Activated CD8-positive, alpha-beta T cell treated with anti-CD3 and anti-CD28 coated beads, Interleukin-2, amount 10 ng/mL, durations not matched to agents 7 days and 5 days (primary cell): ENCODE measurements at places on chromosomes 6 and 20. TPM values are rescaled to one million over a fixed set of nuclear protein-coding genes. Genes with fewer than 3 reads are reported as not detected.

DNA sequence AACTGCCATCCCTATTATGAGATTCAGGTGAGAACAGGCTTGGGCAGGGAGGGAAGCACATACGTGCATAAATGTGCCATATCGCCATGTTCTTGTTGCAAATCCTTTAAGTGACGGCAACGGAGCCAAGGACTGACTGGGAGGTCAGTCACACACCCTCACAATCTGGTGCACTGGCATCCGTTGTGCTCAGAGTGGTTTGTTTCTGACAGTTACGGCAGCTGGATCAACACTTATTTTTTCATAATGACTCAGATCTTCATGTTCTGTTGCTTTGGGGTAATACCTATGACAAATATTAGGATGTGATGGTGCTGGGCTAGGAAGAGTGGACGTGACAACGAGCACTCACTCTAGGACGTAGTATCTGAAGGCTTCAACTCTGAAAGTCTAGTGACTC lies 56.2 kb upstream of the PREP start:
- peak; percentile 34 for DNase-seq
- peak overlapping the region; percentile 54 for H3K4me3 ChIP-seq
- H3K4me1 ChIP-seq: peaks cover 4% of the 10 kb centered on the region
- H3K27ac ChIP-seq: peak overlapping the region; percentile 74
- peaks cover 7% of the 10 kb centered on the region for H3K36me3 ChIP-seq

DNA sequence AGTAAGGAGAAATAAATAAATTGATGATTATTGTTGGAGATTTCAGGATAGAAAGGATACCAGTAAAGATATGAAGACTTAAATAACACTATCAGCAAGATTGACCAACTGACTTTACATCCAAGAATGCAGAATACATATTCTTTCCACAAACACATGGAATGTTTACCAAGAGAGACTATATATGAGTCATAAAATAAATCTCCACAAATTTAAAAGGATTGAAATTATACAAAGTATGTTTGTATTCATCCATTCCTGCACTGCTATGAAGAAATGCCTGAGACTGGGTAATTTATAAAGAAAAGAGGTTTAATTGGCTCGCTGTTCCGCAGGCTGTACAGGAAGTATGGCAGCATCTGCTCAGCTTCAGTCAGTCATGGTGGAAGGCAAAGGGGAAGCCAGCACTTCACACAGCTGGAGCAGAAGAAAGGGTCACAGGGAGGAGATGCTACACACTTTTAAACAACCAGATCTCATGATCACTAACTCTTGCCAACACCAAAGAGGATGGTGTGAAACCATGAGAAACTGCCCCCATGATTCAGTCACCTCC lies 56.7 kb upstream of the TNFRSF21 start:
- no peaks in the 10 kb centered on the region for H3K36me3 ChIP-seq
- no peak for DNase-seq
- H3K4me1 ChIP-seq: no peaks in the 10 kb centered on the region
- H3K27ac ChIP-seq: no peak overlapping the region

The ARID1B gene
- total RNA-seq: 62.4 TPM

The TXLNB gene
- total RNA-seq: 0.65 TPM

The TRIM15 gene
- not detected for total RNA-seq

The RIPOR2 gene
- total RNA-seq: 154 TPM
